ENCODE measurements at places on chromosomes 1 and 21. TPM values are rescaled to one million over a fixed set of nuclear protein-coding genes. Genes with fewer than 3 reads are reported as not detected.

- peak; percentile 20 for DNase-seq
- peak overlapping the region; percentile 70 for H3K27ac ChIP-seq
- peak overlapping the region; percentile 92 for H3K4me3 ChIP-seq
- peaks cover 68% of the 10 kb centered on the region for H3K4me1 ChIP-seq
Observed at GRCh38 chr1:224433041-224433691, 1.4 kb downstream of the WDR26 start.

- H3K27ac ChIP-seq, result no peak overlapping the region
- DNase-seq, result peak; percentile 10
- peaks cover 8% of the 10 kb centered on the region for H3K4me1 ChIP-seq
- H3K4me3 ChIP-seq, result no peak overlapping the region
Observed at GRCh38 chr1:232457595-232457994, 172.3 kb downstream of the SIPA1L2 start.

- DNase-seq, result no peak
- H3K27ac ChIP-seq, result no peak overlapping the region
- no peak overlapping the region for H3K4me3 ChIP-seq
- peaks cover 36% of the 10 kb centered on the region for H3K27me3 ChIP-seq
- H3K4me1 ChIP-seq, result peaks cover 22% of the 10 kb centered on the region
Observed at GRCh38 chr1:119783354-119784185, 14.9 kb upstream of the HMGCS2 start.

DNA sequence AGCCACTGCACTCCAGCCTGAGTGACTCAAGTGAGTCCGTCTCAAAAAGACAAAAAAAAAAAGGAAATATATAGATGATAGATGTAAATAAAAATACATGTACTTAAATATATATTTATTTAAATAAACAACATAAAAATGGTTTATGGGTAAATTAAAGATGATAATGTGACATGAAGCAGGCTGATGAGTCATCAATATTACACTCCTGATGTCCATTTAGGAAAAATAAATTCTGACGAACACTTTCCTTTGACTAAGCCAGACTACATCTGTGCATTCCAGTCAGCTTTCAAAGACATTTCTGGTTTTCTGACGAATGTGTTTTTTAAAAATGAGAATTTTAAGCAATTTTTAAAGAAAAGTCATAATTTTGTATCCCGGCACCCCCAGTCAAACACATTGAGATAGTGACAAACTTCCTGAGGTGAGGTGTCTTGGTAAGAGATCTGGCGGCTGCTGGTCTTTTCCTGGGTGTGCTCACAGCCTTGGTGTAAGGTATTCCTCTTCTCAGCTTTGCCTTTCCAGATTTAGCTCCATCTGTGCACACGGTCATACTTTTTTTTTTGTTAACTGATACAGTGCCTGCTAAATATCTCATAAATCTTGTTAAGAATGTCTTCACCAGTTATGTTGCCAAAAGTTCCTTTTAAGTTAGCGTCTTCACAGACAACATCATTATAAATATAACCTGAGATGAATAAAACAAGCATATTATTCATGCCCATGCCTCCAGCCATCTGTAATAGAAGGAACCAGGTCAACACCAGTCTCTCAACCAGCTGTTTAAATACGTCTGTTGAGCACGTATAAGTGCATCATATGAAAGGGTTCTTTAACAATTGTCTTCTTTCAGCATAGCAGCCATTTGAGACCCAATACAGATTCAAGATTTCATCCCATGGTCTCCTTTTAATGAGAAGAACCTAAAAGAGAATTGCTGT, 214.5 kb upstream of the PLD5 start:
- H3K4me1 ChIP-seq, result no peaks in the 10 kb centered on the region
- DNase-seq, result no peak
- H3K27me3 ChIP-seq, result no peaks in the 10 kb centered on the region
- H3K4me3 ChIP-seq, result no peak overlapping the region
- no peak overlapping the region for H3K27ac ChIP-seq

DNA sequence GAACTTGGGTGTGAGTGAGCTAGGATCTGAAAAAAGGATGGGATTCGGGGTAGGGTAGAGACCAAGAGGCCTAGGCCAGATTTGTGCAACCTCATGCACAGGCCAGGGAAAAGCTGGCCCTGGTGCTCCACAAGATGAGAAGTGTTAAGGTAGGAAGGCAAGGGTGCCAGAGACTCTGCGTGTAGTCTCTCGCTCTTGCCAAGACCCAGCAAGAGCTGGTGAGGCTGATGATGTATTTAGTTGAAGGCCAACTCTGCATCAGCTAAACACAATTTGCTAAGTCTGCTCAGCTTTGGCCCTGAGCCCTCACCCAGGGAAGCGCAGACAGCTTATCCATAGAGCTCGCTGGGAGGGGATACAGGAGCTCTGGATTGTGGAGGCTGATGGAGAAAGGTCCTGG, 26.6 kb upstream of the SOX13 start:
- H3K27ac ChIP-seq, result no peak overlapping the region
- H3K4me3 ChIP-seq, result no peak overlapping the region
- H3K36me3 ChIP-seq, result no peaks in the 10 kb centered on the region
- H3K4me1 ChIP-seq, result no peaks in the 10 kb centered on the region
- DNase-seq, result no peak

- H3K4me3 ChIP-seq, result no peak overlapping the region
- H3K27ac ChIP-seq, result no peak overlapping the region
- no peaks in the 10 kb centered on the region for H3K27me3 ChIP-seq
- peaks cover 11% of the 10 kb centered on the region for H3K36me3 ChIP-seq
- no peak for DNase-seq
Observed at GRCh38 chr21:44849616-44850130, 23.8 kb downstream of the PTTG1IP start.

DNA sequence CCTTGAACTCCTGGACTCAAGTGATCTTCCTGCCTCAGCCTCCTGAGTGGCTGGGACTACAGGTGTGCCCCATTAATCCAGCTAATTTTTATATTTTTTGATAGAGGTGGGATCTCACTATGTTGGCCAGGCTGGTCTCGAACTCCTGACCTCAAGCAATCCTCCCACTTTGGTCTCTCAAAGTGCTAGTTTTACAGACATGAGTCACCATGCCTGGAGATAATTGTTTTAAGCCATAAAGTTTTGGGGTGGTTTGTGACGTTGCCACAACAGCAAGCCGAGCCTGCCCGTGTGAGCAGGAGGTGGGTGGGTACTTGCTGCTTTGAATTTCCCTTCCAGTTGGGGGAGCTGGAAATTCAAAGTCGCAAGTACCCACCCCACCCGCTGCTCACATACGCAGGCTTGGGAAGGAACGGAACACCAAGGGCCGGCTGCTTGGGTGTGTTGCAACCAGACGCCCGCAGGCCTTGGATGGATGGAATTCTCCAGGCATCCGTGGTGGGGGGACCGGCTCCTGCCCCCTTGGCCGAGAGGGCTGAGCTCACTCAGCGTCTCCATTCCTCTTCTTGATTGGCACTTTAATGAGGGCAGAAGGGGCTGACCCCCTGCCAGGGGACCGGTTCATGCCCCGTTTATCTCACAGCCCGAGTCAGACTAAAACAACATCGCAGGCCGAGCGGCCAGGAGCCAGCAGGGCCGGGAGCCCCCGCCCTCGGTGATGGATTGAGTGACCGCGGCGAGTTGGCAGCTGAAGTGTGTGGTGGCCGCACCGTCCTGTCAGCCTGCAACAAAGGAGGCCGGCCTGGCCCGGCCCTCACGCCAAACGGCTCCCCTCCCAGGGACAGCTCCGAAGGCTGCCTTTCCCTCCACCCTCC, 78.1 kb downstream of the DHRS3 start:
- no peak for DNase-seq
- peaks cover 4% of the 10 kb centered on the region for H3K27me3 ChIP-seq
- H3K27ac ChIP-seq, result no peak overlapping the region
- H3K36me3 ChIP-seq, result peaks cover 14% of the 10 kb centered on the region

- peak overlapping the region; percentile 96 for H3K27ac ChIP-seq
- H3K27me3 ChIP-seq, result no peaks in the 10 kb centered on the region
- peak overlapping the region; percentile 84 for H3K4me3 ChIP-seq
Observed at GRCh38 chr1:12511128-12511484, 106.9 kb downstream of the DHRS3 start.

DNA sequence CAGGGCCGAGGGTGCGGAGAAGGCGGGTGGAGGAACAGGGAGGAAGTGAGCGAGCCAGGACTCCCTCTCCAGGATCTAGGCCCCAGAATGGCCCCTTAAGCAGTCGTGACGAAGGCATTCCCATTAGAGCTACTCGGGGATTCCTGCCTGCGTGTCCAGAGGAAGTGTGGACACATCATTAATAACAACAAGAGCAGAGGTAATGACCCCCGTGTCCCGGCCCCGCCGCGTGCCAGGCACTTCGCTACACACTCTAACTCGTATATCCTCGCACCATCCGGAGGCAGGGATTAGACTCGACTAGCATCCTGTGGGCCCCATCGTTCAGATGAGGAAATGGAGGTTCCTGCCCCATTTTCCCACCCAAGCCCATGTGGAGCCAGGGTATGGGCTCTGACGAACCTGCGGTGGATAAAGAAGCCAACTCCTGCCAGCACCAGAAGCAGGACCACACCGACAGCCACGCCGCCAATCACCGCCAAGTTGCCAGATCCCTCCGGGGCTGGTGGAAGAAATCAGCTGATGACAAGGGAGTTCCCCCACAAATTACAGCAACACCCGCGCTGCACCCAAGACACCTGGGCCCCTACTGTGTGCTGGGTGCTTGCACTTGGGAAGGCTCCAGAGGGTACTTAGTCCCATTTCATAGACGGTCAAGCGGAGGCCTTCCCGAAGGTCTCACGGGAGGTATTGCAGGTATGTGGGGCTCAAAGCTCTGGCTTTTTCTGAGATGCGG, 21.6 kb downstream of the EPHA2 start:
- no peak overlapping the region for H3K27ac ChIP-seq
- H3K4me1 ChIP-seq, result peaks cover 1% of the 10 kb centered on the region
- H3K27me3 ChIP-seq, result no peaks in the 10 kb centered on the region
- no peaks in the 10 kb centered on the region for H3K36me3 ChIP-seq
- no peak overlapping the region for H3K4me3 ChIP-seq

DNA sequence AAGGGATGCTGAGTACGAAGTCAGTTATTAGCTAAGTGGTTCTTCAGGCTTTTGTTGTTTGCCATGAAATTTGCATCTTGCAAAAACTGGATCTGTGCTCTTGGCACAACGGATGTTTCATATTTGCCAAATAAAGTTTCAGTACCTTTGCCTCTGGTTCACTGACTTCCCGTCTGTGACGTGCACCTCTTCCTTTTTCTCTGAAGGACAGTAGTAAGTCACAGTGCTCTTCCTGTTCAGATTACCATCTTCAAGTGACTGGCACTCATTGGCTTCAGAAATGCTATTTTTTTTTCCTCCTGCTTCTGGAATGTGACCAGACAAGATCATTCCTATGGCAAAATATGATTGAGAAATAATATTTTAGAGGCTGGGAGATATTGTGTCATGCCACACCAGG, 75.9 kb upstream of the GREM2 start:
- H3K4me3 ChIP-seq, result no peak overlapping the region
- H3K4me1 ChIP-seq, result no peaks in the 10 kb centered on the region
- H3K36me3 ChIP-seq, result no peaks in the 10 kb centered on the region
- peak overlapping the region; percentile 12 for H3K27ac ChIP-seq
- DNase-seq, result no peak

DNA sequence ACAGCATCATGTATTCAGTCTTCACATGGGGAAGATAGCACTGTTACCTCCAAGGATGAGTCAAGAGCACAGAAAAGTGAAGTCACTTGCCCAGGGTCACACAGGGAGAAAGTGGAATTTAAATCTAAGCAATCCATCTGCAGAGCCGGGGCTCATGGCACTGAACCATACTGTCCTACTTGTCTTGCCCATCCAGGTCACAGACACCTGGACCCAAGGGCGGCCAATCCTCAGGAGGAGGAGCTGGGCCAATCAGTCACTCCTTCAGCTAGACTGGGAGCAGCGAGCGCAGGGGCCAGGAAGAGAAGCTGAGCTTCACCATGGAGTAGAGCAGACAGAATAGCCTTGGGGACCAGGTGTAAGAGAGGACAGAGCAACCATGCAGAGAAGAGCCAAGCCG, 9.2 kb upstream of the GJB5 start:
- DNase-seq, result no peak
- H3K27me3 ChIP-seq, result peaks cover 7% of the 10 kb centered on the region
- no peaks in the 10 kb centered on the region for H3K36me3 ChIP-seq
- H3K27ac ChIP-seq, result no peak overlapping the region
- H3K4me1 ChIP-seq, result no peaks in the 10 kb centered on the region

- peaks cover 3% of the 10 kb centered on the region for H3K36me3 ChIP-seq
- peak overlapping the region; percentile 2 for H3K4me3 ChIP-seq
Observed at GRCh38 chr1:156775799-156776198, 8.5 kb downstream of the PRCC start.

GRCh38 chr1:226590614-226591013, 42.0 kb downstream of the STUM start:
- no peaks in the 10 kb centered on the region for H3K27me3 ChIP-seq
- H3K36me3 ChIP-seq, result no peaks in the 10 kb centered on the region

DNA sequence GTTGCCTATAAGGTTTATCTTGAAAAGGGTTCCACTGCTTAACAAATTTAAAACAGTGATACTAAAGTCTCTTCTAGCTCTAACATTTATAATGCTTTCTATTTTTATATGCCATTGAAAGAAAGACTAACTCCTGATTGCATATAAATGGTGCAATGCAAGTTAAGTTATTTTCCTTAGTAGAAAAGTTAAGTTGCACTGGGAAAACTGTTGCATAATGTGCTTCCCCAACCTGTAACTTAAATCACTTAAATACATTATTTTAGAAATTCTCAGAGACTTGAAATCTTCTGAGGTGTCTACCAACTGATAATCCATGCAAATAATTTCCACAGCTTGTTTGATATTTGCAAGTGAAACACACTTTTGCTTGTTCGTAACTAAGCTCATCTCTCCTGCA, 175.0 kb upstream of the HMCN1 start:
- peak overlapping the region; percentile 74 for H3K4me3 ChIP-seq
- H3K27me3 ChIP-seq, result no peaks in the 10 kb centered on the region
- H3K36me3 ChIP-seq, result peaks cover 1% of the 10 kb centered on the region
- H3K4me1 ChIP-seq, result peaks cover 37% of the 10 kb centered on the region
- no peak overlapping the region for H3K27ac ChIP-seq

CCDC30 gene
- 3.0 TPM for total RNA-seq

TLR5 gene
- 1.4 TPM for total RNA-seq

S1PR1 gene
- total RNA-seq, result 157 TPM

CFHR5 gene
- total RNA-seq, result not detected

TDRD5 gene
- total RNA-seq, result not detected

Measured in activated T-cell treated with anti-CD3 and anti-CD28 coated beads, Interleukin-2, amount 50 U/mL, for 72 hours (primary cell).